ENCODE measurements at places on chromosomes 5 and 9. TPM values are rescaled to one million over a fixed set of nuclear protein-coding genes. Genes with fewer than 3 reads are reported as not detected.

Gene OXCT1
- total RNA-seq: 64.2 TPM

Gene PCDHB4
- not detected for total RNA-seq

Gene CARTPT
- not detected for total RNA-seq

Gene CDH9
- total RNA-seq: not detected

DNA sequence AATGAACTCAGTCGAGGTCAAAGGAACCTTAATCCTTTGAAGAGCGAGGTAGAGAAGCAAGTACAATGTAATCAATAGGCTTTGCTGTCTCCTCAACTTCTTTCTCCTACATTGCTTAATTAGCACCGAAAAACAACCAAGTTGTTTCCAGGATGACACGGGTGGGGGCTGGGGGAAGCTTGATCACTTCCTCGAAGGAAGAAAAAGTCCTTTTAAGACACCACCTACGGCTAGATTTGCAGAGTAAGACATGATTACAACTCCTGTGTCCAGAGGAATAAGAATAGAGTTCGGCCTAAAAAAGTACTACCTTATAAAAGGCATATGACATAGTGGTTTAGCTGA, 811 bp upstream of the ARRDC3 start:
- peaks cover 20% of the 10 kb centered on the region for H3K4me1 ChIP-seq
- H3K4me3 ChIP-seq: peak overlapping the region; percentile 87
- H3K36me3 ChIP-seq: peaks cover 28% of the 10 kb centered on the region
- H3K27ac ChIP-seq: peak overlapping the region; percentile 97
- H3K27me3 ChIP-seq: no peaks in the 10 kb centered on the region

GRCh38 chr9:81777482-81777881, 88.1 kb upstream of the TLE1 start:
- H3K27me3 ChIP-seq: no peaks in the 10 kb centered on the region
- H3K4me1 ChIP-seq: no peaks in the 10 kb centered on the region
- DNase-seq: no peak
- H3K27ac ChIP-seq: no peak overlapping the region
- no peak overlapping the region for H3K4me3 ChIP-seq

GRCh38 chr5:88488561-88488960, 219.9 kb upstream of the TMEM161B start:
- peaks cover 7% of the 10 kb centered on the region for H3K27me3 ChIP-seq
- no peak overlapping the region for H3K27ac ChIP-seq
- no peaks in the 10 kb centered on the region for H3K4me1 ChIP-seq
- no peaks in the 10 kb centered on the region for H3K36me3 ChIP-seq

DNA sequence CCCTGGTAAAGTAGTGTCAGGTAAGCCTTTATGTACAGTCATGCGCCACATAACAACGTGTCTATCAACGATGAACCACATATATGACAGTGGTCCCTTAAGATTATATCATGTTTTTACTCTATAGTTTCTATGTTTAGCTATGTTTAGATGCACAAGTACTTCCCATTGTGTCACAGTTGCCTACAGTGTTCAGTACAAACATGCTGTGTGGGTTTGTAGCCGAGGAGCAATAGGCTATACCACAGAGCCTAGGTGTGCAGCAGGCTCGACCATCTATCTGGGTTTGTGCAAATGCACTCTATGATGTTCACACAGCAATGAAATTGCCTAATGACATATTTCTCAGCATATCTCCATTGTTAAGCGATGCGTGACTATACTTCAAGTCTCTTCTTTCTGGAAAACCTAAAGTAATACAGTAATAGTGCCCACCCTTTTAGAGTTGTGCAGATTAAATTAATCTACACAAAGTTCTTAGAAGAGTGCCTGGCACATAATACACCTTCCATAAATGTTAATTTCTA, 295.9 kb downstream of the ARHGAP26 start:
- peaks cover 30% of the 10 kb centered on the region for H3K36me3 ChIP-seq
- no peak overlapping the region for H3K4me3 ChIP-seq
- DNase-seq: no peak
- peaks cover 12% of the 10 kb centered on the region for H3K4me1 ChIP-seq
- no peaks in the 10 kb centered on the region for H3K27me3 ChIP-seq

Measured in activated CD4-positive, alpha-beta memory T cell treated with anti-CD3 and anti-CD28 coated beads, Interleukin-2, amount 10 ng/mL, durations not matched to agents 7 days and 5 days (primary cell).